ENCODE measurements at places on chromosomes 7 and 10.

GRCh38 chr7:152478140-152478539, 42.3 kb upstream of the KMT2C start:
- no peak for DNase-seq

DNA sequence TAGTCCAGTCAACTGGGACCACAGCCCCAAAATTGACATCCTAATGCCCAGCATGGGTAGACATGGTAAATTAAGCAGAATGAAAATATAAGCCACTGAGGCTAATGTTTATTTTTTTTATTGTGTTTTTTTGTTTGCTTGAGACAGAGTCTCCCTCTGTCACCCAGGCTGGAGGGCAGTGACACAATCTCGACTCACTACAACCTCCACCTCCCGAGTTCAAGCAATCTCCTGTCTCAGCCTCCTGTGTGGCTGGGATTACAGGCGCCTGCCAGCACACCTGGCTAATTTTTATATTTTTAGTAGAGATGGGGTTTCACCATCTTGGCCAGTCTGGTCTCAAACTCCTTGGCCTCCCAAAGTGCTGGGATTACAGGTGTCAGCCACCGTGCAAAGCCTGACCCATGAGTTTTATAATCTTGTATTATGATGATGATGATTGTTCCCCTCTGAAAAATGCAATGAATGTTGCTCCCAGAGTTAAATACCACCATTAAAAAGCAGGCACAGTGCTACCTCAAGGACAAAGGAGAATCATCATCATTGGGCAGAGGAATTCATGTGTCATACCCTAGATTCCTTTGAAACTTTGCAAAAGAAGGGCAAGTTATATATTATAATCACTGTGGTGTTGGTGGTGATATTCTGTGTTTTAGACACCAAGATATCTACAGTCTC, 228.0 kb downstream of the PARD3 start:
- no peak for DNase-seq

- DNase-seq, result no peak
These were observed 123.2 kb downstream of the TACC2 start for GRCh38 chr10:122112021-122112616.

GRCh38 chr10:31509989-31510388, 191.0 kb downstream of the ZEB1 start:
- DNase-seq, result no peak

GRCh38 chr10:92830478-92831389, 17.6 kb upstream of the EXOC6 start:
- no peak for DNase-seq

- no peak for DNase-seq
These were observed 145.1 kb downstream of the C1GALT1 start for GRCh38 chr7:7327423-7327822.

DNA sequence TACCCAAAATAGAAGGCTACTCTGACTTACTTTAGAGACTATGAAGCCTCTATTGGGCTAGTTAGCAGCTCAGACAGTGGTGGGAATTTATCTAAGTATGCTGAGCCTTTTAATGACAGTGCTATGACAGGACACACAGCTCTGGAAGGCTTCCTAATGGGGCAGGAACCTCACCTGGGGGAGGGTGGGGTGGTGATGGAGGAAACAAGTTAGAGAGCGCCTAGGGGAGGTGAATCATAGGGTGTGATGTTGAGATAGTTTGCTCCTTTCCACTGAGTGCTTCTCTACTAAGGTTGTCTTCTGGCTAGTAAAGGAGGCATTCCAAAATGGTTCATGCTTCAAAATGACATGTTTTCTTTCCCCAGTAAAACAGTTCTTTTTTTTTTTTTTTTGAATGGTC, 42.1 kb downstream of the PPP1R9A start:
- DNase-seq, result no peak

- no peak for DNase-seq
These were observed 583.1 kb upstream of the LRRN3 start for GRCh38 chr7:110507832-110508231.

- DNase-seq, result no peak
These were observed 248.3 kb downstream of the PHF14 start for GRCh38 chr7:11221984-11222383.

- no peak for DNase-seq
These were observed 44.0 kb downstream of the CCDC7 start for GRCh38 chr10:32489901-32490300.

- DNase-seq, result no peak
These were observed 9.7 kb upstream of the BICC1 start for GRCh38 chr10:58502956-58503355.

GRCh38 chr7:45239486-45239885, 81.9 kb downstream of the RAMP3 start:
- DNase-seq, result no peak

DNA sequence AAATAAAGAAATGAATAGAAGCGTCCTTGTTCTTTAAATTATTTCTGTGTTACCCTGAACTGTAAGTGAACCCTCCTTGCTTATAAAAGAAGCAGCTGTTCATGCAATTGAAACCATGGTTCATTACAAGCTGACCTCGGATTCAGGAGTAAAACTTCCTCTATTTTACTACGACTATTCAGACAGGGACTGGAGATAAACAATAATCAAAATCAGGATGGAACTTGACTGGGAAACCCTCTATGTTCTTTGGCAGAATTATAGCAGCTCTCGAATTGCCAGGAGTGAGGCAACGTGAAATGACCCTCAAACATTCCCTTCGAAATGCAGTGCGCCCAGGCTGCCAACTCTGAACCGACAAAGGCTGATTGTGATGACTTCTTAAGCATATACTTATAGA, 172.1 kb downstream of the CYP26A1 start:
- no peak for DNase-seq

DNA sequence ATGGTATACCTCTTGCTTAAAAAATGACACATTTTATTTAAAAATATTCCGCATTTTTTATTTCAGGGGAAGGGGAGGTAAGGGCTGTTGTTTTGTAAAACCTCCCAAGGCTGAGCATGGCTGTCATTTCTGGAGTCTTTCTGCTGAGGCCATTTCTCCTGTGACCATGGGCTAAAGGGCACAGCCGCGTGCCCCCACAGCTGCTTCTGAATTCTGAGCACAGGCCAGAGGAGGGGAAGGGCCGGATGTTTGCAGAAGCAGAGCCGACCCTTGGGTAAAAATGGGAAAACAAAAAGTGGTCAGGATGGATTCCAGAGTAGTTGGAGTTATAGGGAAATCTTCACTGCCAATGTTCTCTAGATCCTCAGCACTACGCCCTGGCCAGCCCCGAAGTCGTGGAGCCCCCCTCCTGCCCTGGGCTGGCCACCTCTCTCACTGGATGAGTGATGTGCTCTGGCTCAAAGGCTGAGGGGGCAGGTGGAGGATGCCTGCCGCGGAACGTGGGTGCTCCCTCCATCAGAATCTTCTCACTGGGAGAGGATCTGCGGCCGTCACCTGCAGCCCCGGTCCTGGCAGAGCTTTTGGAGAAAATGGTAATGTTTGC, 131.3 kb upstream of the ZEB1 start:
- no peak for DNase-seq

- DNase-seq, result no peak
These were observed 81.8 kb downstream of the NPSR1 start for GRCh38 chr7:34739651-34740300.

GRCh38 chr10:48604991-48605508, at the start of gene ARHGAP22:
Gene ARHGAP22 (minus strand): TSS chr10:48605073. CDS start chr10:48604796, 277 bp downstream.
- DNase-seq, result peak; percentile 36

DNA sequence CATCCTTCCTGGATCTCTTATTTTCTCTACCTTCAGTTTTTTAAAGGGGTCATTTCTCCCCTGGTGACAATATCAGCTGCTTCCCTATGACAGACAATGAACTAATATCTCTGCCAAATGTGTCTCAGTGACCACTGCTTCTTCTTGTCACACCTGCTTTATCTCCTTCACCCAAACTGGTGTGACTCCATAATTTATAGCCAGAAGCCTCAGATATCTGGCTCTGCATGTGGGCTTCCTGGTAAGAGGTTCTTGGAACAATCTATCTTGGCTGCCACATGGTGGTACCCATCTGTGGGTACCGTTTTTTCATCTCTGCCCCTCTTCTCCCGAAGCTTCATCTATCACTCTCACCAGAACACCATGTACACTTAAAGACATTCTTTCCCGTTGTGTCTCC, 37.0 kb downstream of the CPVL start:
- no peak for DNase-seq

DNA sequence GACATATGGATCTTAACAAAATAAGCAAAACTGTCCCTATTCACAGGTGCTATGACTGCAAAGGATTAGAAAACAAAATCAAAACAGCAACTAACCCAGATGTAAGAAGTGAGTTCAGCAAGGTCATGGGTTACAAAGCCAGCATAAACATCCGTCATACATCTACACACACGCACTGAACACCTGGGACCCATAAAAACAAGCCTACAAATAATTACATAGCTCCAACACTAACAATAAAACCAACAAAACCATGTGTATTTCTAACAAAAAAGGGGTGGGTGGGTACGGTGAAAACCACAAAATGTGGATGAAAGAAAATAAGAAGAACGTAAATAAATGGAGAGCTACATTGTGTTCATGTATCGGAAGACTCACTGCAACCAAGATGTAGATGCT, 256.8 kb downstream of the ELFN1 start:
- no peak for DNase-seq

- DNase-seq, result no peak
These were observed 24.0 kb downstream of the ELFN1 start for GRCh38 chr7:1693991-1694524.

GRCh38 chr7:254337-255037, 35.5 kb upstream of the FOXL3 start:
- DNase-seq, result no peak

GRCh38 chr10:116689744-116690143, 52.6 kb downstream of the HSPA12A start:
- no peak for DNase-seq

- DNase-seq, result no peak
These were observed 1021.3 kb downstream of the XPNPEP1 start for GRCh38 chr10:108901781-108902618.

DNA sequence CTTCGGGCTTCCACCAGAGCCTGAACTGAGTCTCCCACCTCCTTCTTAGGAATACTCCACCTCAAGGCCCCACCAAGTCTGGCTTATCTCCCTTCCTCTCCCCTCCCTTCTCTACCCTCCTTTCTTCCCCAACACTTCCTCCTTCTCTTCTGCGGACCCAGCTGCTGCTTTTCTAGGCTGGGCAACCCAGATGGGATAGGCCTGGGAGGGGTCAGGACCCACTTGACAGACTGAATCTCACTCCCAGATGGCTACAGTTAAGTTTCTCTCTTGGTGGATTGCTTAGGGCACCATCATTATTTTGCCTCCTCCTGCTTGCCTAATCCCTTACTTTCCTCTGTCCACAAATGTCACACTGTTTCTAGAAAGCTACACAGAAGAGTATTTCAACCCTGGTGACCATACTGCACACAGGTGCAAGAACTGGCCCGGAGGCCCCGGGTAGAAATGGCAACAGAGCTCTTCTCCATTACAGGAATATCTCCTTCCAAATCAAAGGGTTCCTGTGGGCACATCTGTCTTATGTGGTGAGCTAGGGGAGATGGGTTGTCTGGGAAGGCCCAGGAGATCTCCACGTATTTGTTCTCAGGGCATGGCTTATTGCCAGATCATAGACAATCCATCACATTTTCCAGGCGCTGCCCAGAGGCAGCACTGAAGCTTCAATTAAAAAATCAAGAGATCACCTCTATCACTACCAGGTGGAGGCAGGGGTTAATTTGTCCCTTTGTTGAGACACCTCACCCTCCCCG, 5.1 kb upstream of the HOXA11 start:
- DNase-seq, result no peak

DNA sequence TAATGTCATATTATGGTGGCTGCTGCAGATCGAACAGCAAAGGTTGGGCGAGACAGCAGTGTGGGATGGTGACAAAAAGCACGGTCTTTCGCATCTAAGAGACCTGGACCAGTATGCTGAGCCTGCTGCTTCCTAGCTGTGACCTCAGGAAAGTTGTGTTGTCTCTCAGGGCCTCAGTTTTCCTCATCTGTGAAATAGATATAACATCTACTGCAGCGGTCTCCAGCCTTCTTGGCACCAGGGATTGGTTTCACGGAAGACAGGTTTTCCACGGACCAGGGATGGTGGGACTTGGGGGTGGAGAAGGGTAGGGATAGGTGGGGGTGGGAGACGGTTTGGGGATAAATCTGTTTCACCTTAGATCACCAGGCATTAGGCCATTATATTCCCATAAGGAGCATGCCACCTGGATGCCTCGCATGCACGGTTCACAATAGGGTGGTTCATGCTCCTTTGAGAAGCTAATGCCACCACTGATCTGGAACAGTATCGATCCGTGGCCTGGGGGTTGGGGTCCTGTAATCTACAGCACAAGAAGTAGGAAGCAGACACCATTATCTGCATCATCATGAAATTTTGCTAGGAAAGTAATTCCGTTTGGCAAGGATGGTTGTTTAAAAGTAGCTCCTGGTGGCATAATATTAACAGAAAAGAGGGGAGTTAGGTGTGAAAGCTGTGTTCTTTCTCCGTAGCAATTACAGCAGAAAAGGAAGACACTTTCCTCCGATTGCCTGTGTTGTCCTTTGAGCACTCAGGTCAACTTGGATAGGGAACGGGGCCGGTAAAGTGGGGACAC, 10.8 kb downstream of the KLF6 start:
- no peak for DNase-seq

- DNase-seq, result no peak
These were observed 80.5 kb downstream of the CCNY start for GRCh38 chr10:35416619-35417312.

- no peak for DNase-seq
These were observed 444.1 kb downstream of the NRG3 start for GRCh38 chr10:82319074-82319473.

DNA sequence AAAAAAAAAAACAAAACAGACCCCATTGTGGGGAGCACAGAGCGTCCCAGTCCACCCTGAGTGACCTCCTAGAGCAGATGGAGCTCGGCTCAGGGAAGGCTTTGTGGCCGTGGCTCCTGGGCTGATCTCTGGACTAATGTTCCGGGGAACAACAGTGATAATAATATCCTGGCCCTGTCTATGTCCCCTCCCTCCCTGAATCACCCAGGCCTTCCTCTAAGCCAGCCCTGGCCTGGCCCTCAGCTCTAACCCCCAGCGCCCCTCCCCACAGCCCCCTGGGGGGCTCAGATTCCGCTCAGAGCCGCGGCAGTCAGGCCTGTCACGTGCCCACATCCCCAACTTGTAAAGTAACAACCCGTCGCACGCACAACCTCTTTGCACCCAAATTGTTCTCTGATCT, 48.3 kb downstream of the MICALL2 start:
- DNase-seq, result no peak

GRCh38 chr7:140142031-140142430, 34.8 kb downstream of the KDM7A start:
- no peak for DNase-seq

GRCh38 chr10:112335868-112336265, 38.0 kb upstream of the ACSL5 start:
- no peak for DNase-seq

GRCh38 chr10:75195035-75195763, 15.4 kb upstream of the VDAC2 start:
- DNase-seq, result no peak

All from liver (tissue), 10 donors.